NCI-H1417 (cell line): ENCODE measurements at places on chromosomes 12 and 14.

DNA sequence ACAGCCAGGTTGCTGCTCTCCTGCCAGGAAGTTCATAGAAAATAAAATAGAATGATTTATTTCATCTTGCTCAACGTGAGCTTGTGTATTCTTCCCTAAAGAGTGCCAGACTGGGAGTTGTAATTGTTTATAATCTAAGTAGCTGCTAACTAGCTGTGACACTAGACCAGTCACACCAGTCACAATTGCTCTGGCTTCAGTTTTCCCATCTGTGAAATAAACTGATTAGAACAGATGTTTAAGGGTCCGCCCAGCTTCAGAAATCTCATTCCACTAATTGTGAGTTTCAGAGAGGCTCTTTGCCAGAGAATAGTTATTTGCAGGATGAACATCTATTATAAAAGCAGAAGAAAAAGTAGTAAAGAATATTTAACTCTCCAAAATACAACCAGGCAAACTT lies 55.6 kb upstream of the ZDHHC17 start:
- DNase-seq: no peak

- no peak for DNase-seq
Observed at GRCh38 chr12:75981247-75982168, 50.1 kb downstream of the PHLDA1 start.

GRCh38 chr12:19434538-19434937 lies 4.8 kb upstream of the AEBP2 start:
- no peak for DNase-seq

- no peak for DNase-seq
Observed at GRCh38 chr14:70857496-70857890, 48.2 kb upstream of the MAP3K9 start.

DNA sequence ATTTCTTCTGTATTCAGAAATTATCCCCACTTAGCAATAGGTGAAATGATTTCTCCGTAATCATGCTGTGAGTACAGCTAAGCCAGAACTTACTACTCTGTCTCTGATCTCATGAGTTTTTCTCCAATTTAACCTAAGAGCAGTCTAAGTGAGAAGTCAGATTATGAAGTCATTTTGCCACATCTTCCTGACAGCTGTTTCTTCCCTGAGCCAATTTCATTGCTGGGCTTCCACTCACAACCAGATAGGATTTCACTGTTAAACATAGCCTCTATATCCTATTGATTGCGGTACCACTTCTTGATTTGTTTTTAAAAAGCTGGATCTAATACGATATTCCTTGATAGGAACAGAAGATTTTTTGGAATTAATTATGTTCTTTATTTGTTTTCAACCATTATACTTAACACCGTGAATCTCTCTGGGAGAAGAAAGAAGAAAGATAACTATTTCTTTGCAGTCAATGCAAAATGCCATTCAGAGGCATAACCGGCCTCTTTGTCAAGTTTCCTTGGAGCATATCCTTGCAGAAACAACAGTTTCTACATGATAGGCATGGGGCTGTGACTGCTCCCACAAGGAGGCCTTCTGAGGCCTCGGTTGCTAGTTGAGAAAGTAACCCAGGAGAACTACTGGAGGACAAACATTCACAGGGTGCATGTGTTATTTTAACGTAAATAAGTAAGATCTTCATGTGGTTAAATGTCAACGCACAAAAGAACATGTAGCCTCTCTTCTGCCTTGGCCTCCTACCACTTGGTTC lies 212.2 kb downstream of the NPAS3 start:
- no peak for DNase-seq
